BJ (cell line): ENCODE measurements at places on chromosomes 6 and 20.

DNA sequence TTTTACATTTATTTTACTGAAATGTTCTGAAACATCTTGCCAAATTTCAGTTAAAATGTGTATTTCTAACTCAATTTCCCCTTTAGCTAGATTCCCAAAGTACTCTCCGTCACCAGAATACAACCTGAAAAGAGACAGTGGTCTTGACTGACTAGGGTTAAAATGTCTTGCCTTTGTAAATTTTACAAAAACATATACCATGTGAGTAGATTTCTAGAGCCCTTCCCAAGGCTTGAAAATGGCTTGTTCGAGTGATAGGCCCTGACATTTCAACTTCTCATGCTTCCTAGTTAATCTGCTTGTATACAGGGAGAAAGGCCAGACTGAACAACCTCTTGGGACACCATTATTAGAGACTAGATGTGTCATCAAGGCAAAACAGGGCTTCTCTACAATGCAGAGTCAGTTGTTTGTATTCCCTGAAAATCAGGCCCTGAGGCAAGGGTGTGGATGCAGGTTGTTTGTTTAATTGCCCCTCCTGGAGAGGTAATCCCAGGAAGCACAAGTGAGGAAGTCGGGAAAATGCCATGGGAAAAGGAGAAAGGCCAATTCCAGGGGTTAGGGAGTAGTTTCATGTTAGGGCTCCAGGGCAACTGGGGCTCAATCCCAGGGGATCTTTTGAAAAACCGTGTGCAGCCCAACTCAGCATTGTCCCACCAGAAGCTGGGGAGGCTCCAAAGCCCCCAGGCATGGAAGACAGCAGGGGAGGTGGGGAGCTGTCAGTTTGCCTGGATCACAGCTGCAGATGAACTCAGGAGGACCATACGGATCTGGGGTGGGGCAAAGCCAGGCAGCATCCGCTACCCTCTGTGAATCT, 11.6 kb upstream of the TFB1M start:
- no peak for DNase-seq

DNA sequence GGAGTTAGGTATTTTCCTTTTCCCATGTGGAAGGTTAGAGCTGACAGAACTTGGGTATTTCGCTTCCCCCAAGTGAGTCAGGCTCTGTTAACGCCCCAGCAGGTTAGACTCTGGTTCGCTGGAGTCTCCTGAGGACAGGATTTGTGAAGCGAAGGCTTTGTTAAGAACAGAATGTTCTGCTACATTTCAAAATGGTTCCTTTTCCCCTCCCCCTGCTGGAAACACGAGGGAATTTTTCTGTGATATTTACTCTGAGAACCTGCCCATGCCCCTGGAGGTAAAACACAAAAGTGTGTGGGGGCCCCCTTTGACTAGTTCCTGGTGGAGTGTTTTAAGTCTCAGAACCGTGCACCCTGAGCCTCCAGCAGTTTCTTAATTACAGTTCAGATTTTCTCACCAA, 731.4 kb upstream of the CITED2 start:
- no peak for DNase-seq

- DNase-seq: no peak
These were observed 46.3 kb downstream of the OR2B2 start for GRCh38 chr6:27865850-27866356.

- DNase-seq: no peak
These were observed at the start of gene CAPN11 for GRCh38 chr6:44158770-44159228. Gene CAPN11 (plus strand): TSS chr6:44158820. CDS start chr6:44158849, 29 bp downstream.

GRCh38 chr6:128491610-128492206, 28.7 kb downstream of the PTPRK start:
- no peak for DNase-seq
